ENCODE measurements at places on chromosomes 11 and 22. TPM values are rescaled to one million over a fixed set of nuclear protein-coding genes. Genes with fewer than 3 reads are reported as not detected.

GRCh38 chr11:75966537-75967287 lies 151.7 kb downstream of the UVRAG start:
- no peak for DNase-seq

GRCh38 chr11:93131709-93132108 lies 66.1 kb downstream of the SLC36A4 start:
- no peak for DNase-seq

DNA sequence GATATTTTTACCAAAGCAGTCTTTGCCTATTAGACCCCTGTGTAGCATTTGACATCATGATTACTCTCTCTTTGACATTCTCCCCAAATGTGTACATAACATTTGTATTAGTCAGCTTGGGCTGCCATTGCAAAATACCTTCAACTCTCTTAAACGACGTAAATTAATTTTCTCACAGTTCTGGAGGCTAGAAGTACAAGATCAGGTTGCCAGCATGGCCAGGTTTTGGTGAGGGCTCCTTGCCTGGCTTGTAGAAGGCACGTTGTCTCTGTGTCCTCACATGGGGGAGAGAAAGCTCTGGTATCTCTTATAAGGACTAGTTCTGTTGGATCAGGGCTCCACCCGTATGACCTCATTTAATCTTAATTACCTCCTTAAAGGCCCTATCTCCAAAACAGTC lies 12.3 kb upstream of the DLAT start:
- no peak for DNase-seq

The HTR3B gene
- total RNA-seq = not detected

DNA sequence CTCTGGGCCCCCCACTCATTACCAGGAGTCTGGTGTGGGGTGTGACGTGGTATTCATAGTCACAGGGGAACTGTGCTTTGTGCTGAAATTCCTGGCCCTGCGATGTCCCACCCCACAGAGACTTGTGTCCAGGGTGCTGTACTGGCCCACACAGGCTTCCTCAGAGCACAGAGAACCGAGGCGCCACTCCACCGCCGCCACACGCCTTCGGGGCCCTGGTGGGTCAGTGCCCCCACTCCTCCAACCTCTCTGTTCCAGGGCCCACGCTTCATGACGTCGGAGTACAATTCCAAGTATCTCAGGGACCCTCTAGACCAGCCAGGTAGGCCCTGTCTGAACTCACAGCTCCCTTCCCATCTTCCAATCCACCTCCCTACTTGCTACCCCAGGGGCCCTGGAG lies 23.5 kb upstream of the LRRC10B start:
- no peak for DNase-seq

DNA sequence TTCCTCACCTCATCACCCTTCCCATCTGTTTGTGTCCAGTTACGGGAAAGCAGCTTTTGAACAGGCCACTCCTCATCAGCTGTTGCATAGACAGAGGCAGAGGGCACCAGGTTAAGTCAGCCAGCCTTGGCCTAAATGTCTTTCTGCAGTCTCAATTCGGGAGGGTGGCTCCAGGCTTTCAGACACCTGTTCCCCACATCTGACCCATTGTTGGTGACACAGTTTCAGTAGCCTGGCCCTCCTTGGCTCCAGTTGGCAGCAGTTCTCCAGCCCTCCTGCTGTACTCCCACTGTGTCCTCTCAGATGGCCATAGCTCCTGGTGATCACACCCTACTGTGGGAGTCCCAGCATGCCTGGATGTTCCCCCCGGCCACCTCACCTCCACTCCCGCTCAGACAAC lies 70.8 kb upstream of the MYOD1 start:
- no peak for DNase-seq

GRCh38 chr11:69634590-69634989 lies 6.4 kb upstream of the CCND1 start:
- DNase-seq = no peak

The HSPB2 gene
- 0.14 TPM for total RNA-seq

DNA sequence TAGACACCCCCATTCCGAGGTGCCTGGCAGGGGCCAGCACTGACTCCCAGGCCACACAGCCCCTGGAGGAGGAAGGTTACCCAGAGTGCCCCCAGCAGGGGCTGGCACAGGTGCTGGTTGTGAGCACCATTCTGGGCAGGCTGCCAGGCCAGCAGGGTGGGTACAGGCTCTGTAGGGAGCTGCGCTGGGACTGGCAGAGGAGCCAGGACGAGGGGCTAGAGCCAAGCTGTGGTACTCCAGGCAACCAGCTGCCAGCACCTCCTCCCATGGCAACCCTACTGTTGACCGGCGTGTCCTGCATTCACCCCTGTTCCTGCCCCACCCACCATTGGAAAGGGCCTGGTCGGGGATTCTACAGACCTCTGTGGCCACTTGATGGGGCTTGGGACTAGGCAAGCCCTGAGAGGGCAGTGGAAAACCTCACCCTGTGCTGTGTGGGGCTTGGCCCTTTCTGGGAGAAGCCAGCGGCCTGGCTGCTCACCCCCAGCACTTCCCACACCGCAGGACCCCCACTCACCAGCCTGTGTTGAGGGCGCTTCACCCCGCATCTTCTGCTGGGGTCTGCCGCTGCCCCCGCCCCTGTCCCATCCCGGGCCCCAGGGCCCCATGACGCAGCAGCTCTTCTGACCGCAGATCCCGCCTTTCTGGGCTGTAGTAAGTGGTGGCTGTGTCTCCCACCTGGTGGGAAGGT lies 1.9 kb downstream of the CLDN5 start:
- no peak for DNase-seq

- DNase-seq = no peak
Measured at GRCh38 chr11:106457727-106458126, 380.3 kb downstream of the AASDHPPT start.

The SYT9 gene
- 0.05 TPM for total RNA-seq

- no peak for DNase-seq
Measured at GRCh38 chr11:131977231-131977630, 606.8 kb downstream of the NTM start.

DNA sequence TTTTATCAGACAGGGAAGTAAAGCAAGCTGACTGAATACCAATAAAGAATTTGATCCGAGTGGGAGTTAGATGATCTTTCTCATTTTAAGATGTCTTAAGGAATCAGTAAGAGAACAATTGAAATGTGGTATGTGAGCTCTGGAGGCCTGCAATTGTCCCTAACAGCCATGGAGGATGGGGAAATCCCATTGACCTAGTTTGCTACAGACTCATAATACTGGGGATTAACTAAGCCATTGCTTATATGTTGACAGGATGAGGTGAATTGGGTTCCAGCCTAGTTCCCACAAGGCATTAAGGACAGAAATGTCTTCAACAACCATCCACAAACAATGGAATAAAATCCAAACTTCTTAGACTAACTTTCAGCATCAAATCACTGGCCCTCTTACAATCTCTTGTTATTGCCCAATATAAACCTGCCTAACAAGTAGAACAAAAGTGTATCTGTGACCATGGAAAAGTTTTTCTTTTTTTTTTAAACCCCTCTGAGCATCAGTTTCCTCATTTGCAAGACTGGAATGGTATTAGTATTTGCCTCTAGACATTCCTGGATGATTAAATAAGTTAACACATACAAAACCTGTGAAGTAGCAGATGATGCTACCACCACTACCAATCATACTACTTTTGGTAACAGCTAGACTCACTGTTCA lies 773.2 kb downstream of the DLG2 start:
- DNase-seq = no peak

The IL18BP gene
- total RNA-seq = 2.4 TPM

GRCh38 chr11:61545341-61545740 lies 35.5 kb downstream of the SYT7 start:
- DNase-seq = no peak

GRCh38 chr22:30664798-30665197 lies 2.9 kb downstream of the DUSP18 start:
- no peak for DNase-seq

DNA sequence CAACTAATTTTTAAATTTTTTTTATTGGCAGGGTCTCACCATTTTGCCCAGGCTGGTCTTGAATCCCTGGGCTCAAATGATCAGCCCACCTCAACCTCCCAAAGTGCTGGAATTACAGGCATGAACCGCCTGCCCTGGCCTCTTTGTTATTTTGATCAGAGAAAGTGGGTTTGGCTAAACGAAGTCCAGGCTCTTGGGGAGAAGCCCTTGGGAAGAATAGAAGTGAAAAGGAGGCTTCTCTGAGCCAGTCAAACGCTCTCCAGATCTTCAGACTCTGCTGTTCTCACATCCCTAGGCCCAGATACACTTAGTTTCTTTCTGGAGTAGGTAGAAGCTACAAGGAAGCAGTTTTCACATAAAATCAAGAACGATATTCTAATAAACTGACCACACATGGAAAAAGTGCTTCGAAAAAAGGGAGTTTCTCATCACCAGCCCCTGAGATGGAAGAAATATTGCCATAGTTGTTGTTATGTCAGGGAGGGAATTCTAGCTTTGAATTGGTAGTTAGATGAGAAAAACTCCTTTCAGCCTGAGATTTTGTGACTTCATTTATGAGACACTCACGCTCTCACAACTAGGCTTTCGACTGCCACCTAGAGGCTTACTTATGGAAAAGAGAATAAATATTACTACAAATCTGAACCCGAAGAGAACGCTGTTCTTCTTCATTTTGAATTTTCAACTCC lies 41.7 kb upstream of the AQP11 start:
- DNase-seq = no peak

DNA sequence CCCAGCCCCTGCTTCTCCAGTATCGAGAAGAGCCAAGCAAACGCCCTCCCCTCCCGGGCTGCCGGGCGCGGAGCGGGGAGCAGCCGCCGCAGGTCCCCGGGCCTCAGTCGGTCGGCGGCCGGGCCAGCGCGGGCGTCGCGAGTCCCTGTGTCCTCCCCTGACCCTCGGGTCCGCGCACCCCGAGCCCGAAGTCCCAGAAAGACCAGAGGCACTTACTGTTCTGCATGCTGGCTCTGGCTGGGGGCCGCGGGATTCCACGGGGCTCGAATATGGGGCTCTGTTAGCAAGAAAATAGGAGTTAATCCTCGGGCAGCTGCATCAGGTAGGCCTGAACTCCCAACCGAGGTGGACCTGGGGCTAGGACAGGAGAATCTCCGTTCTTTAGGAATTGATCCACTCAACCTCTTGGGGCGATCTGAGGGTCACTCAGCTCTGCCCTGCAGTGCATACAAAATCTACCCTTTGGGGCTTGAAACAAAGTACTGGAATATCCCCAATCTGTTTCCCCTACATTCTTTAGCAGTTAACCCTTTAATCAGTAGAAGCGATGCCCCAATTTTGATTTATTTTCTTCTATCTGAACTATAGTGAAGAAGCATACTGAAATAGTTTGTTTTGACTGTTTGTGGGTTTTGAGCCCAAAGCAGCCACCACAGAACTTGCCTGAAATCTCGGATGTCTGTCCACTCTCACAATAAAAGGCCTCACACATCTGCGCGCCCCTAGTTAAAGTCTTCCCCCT lies 4.8 kb downstream of the PAX6 start:
- DNase-seq = peak; percentile 30

The FJX1 gene
- 1.2 TPM for total RNA-seq

The ZNF215 gene
- total RNA-seq = 0.25 TPM

DNA sequence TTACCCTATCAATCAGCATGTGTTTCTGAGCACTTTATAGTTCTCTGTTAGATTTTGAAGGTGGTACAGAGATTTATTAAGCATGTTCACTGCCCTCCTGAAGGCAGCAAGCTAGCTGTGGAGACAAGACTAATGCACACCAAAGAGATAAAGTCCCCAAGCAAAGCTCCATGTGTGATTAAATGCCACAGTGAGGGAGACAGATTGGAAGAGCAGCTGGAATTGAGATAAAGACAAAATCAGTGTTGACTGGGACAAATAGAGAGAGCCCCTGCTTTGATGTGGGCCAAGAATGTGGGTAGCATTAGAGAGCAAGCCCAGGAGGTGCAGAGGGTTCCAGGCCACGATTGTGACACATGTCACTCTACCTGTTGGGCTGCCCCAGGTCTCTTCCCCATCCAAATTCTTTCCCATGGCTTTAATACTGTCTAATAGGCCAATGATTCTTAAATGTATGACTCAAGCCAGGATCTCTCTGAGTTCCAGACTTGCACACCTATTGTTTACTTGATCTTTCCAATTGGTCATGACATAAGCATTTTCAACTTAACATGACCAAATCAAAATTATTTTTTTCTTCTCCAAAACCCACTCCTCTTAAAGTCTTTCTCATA lies 60.1 kb upstream of the ZC3H12C start:
- DNase-seq = no peak

GRCh38 chr11:32312206-32312817 lies 123.0 kb downstream of the WT1 start:
- no peak for DNase-seq

GRCh38 chr22:40324468-40325305 lies 21.6 kb upstream of the ADSL start:
- DNase-seq = no peak

DNA sequence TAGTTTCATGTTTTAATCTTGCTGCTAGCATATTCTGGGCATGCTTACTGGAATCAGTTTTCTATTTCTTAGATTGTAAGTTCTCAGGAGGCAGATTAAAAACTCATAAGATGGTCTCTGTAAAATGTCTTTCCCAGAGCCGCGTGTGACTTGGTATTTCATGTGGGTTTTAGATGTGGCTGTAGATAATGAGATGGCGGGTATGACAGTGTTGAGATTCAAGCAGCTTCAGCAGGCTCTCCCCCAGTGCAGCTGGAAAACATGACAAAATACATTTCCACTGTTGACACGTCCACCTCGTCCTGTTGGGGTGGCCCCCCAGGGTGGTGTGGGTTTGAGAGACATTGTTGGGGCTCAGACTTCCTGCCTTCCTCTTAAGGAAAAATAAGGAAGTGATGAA lies 106.8 kb downstream of the KIRREL3 start:
- no peak for DNase-seq

DNA sequence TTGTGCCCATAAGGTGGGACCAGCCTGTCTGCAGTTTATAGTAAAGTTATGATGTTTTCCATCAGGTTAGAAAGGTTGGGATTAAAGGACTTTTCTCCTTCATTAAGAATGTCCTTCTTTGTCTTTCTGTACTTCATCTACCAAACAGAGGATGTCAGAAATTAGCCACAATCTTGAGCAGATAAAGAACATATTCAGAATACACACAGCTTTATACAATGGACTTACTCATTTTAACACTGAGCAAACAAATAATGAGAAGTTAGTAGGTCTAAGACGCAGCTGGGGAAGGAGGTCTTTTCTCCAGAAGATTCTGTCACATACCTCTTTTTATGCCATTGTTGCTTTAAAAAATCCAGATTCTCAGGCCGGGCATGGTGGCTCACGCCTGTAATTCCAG lies 57.0 kb upstream of the CYP2D6 start:
- no peak for DNase-seq

GRCh38 chr11:3190600-3190999 lies 25.5 kb upstream of the OSBPL5 start:
- no peak for DNase-seq

The SEC14L6 gene
- 0.25 TPM for total RNA-seq

The KCNK7 gene
- 0.14 TPM for total RNA-seq

- no peak for DNase-seq
Measured at GRCh38 chr11:43548916-43549315, 131.6 kb upstream of the HSD17B12 start.

The MPZL2 gene
- 14.4 TPM for total RNA-seq

The MRGPRF gene
- 1.9 TPM for total RNA-seq
